ENCODE measurements at places on chromosomes 1 and 21. TPM values are rescaled to one million over a fixed set of nuclear protein-coding genes. Genes with fewer than 3 reads are reported as not detected.

Gene MX2
- 2.6 TPM for total RNA-seq

Gene ZBTB40
- 9.7 TPM for total RNA-seq

Gene SPATA1
- 0.71 TPM for total RNA-seq

Gene DNASE2B
- not detected for total RNA-seq

Gene FAM151A
- not detected for total RNA-seq
